ENCODE measurements at places on chromosomes 6 and 20.

- no peak for DNase-seq
These were observed 186.8 kb upstream of the RREB1 start for GRCh38 chr6:6920987-6921313.

GRCh38 chr6:133160536-133160935 lies 80.6 kb upstream of the EYA4 start:
- DNase-seq: no peak

- no peak for DNase-seq
These were observed 22.3 kb upstream of the BCAS4 start for GRCh38 chr20:50772420-50773185.

- DNase-seq: no peak
These were observed 89.4 kb downstream of the ECT2L start for GRCh38 chr6:138885156-138885819.

DNA sequence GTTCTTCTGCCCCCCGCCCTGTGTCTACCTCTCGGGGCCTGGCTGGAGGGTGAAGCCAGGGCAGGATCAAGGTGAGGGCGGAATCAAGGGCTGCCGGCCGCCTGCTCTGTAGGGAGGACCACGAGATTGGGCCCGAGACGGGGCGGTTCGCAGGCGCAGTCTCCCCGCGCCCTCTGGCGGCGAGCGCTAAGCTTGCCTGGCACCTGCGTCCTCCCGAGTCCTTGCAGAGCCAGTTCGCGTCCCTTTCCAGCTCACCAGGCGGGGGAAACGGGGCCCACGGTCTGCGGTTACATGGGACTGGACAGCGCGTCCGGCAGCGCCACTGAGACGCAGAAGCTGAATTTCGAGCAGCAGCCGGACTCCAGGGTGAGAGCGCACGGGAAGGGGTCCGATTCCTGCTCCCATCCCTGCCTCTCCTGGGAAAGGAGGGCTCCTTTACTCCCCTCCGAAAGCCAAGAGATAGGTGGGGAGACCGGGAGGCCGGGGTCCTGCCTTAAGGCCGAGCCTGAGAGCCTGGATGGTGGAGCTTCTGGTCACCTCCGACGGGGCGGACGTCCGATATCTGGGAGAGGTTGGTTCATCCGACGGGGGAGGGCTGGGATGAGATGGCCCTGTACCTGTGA lies 3.6 kb upstream of the MATN4 start:
- no peak for DNase-seq

DNA sequence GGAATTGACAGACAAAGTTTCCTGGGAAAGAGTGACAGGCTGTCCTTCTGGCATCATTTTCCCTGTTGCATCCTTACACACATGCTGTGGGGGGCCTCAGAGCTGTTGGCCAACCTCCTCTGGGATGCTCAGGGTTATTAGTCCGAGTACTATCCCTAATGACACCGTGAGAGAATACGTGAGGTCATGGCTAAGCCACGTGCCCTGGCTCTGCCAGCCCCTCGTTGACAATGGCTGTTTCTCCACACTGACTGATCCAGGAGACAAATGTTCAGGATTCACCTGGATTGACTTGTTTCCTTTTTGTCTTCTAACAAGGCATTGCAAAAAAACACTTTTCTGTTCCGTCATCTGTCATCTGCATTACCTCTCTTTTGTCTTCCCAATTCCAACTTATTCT lies 604.6 kb downstream of the TFAP2A start:
- no peak for DNase-seq

DNA sequence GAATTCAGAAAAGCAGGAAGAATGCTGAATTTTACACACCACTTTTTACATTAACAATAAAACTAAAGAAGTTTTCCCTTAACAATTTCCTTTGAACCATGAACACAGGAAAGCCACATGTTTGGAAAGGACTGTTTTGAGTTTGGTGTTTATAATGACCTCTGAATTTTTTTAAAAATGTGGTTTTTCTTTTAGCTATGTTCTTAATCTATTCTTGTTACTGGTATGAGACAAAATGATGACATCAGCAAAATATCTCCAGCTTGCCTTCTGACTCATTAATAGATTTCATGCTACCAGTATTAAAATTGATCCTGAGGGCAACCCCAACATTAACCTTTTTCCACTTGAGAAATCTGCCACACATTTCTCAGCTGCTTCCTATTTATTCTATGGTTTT lies 217.5 kb upstream of the THEMIS start:
- no peak for DNase-seq

DNA sequence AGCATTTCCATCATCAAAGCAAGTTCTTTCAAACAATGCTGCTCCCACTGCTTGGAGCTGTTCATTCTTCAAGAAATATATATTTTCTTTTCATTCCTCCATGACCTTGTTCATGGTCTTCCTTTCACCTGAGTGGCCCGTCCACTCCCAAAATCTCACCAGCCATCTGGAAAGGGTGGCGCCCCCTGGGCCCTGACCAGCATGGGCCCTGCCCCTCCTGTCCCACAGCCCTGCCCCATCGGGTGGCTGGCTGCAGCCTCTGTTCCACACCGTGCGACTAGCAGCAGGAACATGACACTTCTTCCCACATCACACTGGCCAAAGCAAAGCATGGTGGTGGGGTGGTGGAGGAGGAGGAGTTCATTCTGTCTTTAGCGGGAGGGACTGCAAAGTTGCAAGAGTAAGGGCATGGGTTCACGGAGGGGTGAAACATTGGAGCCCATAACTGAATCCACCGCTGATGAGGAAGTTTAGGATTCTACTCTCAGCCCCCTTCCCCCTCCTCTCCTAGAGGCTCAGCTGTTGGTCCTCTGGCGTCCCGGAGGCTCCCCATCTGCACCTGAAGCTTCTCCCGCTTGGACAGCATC lies 195.2 kb upstream of the SLC24A3 start:
- DNase-seq: no peak

DNA sequence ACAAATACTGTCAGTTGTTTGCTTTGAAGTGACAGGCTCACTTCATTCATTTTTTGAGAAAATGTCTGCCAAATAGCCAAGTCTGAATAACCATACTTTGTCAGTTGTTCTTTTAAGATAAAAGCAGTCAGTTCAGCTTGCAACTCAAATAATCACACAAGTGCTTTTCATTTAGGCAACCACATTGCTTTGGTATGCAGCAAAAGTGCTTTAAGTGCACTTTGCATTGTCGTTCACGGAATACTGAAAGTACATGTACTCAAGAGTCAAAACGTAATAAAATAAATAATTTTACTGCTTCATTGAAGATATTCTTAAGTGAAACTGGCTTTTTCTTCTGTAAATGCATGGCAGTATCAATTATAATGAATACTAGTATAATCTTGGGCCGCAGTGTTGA lies 107.2 kb downstream of the MMS22L start:
- no peak for DNase-seq

DNA sequence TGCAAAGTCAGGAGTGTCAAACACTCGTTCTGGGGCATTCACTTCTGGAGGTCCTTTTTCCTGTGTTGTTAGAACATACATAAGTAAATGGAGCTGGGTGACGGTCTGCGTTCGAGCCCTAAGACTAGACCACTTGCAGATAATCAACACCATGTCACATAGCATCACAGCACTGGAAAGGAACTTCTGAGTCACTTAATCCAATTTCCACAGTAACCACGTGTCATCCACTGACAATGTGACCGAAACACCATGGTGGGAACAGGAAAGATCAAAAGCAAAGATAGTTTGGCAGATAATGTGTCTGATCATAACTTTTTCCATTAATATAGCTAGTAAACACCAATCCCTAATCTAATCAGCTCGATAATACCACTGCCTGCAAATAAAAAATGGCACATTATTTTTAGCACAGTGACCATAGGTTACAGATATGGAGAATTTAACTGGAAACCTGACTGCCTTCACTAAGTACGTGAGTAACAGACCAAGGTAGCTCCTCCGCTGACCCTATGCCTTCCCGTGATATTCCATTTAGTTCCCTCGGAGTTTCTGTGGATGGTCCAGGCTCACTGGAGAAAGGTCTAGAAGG lies 34.8 kb downstream of the WRNIP1 start:
- no peak for DNase-seq

DNA sequence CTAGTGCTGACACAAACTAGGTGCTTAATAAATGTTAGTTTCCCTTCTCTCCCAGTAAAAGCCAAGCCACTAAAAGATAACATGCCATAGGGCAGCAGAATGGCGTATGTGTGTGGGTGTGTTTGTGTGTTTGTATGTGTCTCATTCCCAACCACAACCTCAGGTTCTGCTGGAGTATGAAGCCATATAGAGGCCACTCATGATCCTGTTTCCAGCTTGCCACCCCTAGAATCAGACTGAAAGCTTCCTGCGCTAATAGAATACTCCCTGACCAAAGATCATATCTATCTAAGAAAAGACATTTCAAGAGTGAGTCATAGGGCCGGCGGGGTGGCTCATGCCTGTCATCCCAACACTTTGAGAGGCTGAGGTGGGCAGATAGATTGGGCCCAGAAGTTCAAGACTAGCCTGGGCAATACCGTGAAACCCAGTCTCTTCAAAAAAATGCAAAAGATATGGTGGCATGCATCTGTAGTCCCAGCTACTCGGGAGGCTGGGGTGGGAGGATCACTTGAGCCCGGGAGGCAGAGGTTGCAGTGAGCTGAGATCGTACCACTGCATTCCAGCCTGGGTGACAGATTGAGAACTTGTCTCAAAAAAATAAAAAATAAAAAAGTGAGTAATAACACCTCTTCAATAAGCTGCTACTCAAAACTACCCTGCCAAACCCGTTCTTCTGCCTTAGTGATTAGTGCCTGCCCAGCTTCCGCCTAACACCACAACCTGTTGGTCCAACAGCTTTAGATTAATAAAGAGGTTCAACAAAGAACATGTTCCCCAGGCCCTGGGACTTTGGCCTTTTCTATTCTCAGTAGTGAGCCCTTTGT lies 11.8 kb upstream of the SNRPC start:
- DNase-seq: no peak

GRCh38 chr6:63714091-63714490 lies 78.5 kb downstream of the PHF3 start:
- no peak for DNase-seq

GRCh38 chr20:10519361-10520046 lies 84.4 kb downstream of the SLX4IP start:
- DNase-seq: no peak

- DNase-seq: peak; percentile 80
These were observed 89.1 kb upstream of the PHACTR3 start for GRCh38 chr20:59515013-59515905.

DNA sequence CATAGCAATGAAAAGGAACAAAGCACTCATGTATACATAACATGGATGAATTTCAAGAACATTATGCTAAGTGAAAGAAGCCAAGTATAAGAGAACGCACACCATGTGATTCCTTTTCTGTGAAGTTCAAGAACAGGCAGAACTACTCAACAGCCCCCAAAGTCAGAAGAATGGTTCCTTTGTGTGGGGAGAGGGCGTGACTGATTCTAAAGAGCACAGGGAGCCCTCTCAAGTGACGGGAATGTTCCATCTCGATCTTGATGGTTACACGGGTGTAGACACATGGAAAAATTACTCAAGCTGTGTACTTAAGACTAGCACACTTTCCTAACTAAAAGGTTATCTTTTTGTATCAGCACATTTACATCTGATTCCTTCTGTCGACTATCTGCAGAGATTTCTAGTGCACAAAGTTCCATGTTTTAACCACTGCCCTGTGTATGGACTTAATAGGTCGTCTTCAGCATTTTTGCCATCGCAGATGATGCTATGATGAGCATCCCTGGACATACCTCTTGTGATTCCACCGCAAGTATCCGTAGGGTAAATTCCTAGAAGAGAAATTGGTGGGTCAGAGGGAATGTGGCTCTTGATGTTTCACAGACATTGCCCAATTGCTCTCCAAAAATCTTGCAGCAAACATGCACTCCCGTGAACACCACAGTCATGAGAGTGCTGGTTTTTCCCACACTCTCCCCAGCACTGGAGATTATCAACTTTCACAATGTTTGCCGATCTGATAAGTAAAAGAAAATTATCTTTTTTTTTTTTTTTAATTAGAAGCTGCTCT lies 279.3 kb downstream of the BMP7 start:
- no peak for DNase-seq

- DNase-seq: no peak
These were observed 59.7 kb downstream of the GPR6 start for GRCh38 chr6:110037726-110038295.

GRCh38 chr6:28875191-28875747 lies 48.5 kb downstream of the TRIM27 start:
- DNase-seq: no peak

DNA sequence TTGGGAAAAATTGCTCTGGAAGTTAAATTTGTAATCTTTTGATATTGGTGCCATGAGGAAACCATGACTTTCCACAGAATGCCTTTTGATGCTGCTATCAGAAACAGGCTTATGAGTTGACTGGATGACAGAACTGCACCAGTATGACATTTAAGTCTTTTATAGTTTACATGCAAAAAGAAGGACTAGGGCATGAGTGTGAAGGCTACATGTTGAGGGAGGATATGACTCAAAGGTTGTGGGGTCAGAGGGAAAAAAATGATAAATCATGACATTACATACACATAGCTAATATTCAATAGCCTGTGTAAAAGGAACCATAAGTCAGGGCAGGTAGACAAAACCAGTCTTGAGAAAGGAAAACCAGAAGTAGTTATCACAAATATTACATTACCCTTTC lies 182.2 kb downstream of the COL12A1 start:
- DNase-seq: no peak

GRCh38 chr6:97765461-97765860 lies 482.4 kb upstream of the MMS22L start:
- no peak for DNase-seq

- DNase-seq: no peak
These were observed 259.6 kb upstream of the PLN start for GRCh38 chr6:118288355-118289124.

All from NCI-H1105 treated with DMSO at 0.1 percent for 48 hours (cell line).